Fibroblast of upper back skin (primary cell): ENCODE measurements at places on chromosomes 4 and X.

- DNase-seq, result no peak
These were observed 33.8 kb upstream of the SLIT2 start for GRCh38 chr4:20217951-20218350.

GRCh38 chr4:85595796-85596559 is 121.0 kb downstream of the ARHGAP24 start:
- no peak for DNase-seq

DNA sequence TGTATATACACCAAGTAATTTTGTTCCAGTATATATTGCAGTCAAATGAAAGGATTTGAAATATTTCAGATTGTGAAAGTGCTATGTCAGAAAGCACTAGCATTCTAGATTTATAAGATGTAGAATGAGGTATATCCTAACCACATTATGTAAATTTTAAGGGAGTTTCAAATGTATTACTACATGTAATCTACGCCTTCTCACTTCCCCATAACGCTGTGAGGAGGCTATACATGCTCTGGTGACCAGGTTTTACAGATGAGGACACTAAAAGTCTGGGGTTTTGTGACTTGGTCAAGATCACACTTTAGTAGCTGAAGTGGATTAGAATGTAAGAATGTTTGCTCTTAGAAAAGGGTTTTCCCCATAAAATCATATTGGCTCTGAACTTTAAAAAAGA is 8.1 kb downstream of the ENPEP start:
- DNase-seq, result peak; percentile 35

- DNase-seq, result peak; percentile 63
These were observed 138.4 kb upstream of the ETNPPL start for GRCh38 chr4:108901291-108901690.

- no peak for DNase-seq
These were observed 61.5 kb downstream of the ADGRA3 start for GRCh38 chr4:22454216-22454838.

DNA sequence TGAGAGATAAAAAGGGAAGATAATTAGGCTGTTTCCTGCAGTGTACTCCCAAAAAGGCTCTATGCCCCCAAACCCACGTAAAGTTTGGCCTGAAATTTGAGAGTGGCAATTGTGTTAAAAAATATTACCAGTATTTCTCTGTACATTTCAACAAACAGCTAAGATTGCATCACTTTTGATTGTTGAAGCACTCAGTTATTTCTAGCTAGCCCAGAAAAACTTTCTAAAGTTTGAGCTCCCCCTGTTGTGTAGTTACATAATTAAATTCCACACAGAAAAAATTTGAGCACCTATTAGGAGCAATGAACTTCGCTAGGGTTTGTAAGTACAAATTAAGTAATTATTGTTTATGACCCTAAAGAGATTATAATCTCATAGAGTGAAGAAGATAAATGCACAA is 109.4 kb downstream of the DLG3 start:
- peak; percentile 57 for DNase-seq

DNA sequence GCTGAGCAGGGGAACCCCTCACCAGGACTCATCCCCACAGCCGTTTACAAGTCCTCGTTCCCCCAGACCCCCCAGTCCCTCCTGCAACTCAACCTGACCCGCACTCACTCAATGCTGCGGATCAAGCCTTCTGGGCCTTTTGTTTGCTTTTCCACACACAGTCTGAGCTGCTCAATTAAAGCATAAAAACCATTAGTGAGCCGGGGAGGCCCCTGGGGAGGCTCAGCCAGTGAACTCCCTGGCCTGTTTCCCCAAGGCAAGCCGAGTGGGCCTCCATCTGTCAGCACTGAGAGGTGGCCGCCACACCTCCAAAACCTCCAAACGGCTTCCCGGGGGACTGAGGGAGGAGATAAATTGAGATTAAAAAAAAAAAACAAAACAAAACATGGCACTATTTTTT is 158.5 kb downstream of the SHOX start:
- DNase-seq, result no peak

DNA sequence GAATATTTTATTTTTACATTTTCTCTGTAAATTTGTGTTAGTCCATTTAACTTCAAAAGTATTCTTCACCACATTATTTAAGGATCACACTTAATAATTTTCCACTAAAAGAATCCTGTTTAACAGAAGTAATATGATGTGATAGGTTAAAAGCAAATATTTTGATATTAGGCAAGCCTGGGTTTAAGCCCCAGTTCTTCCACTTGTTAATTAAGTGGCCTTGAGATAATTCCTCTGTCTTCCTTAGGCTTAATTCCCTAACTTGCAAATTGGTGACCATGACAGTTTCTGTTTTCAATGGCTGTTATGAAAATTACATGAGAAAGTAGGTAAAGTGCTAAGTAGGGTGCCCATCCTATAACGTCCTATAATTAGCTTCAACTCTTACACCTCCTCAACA is 129.9 kb upstream of the ATOH1 start:
- DNase-seq, result no peak

GRCh38 chrX:131827935-131828334 is 195.2 kb upstream of the STK26 start:
- no peak for DNase-seq

- DNase-seq, result no peak
These were observed 80.6 kb downstream of the FBXW7 start for GRCh38 chr4:152455311-152455710.

GRCh38 chrX:38660395-38661102 is 99.2 kb downstream of the TSPAN7 start:
- DNase-seq, result no peak

DNA sequence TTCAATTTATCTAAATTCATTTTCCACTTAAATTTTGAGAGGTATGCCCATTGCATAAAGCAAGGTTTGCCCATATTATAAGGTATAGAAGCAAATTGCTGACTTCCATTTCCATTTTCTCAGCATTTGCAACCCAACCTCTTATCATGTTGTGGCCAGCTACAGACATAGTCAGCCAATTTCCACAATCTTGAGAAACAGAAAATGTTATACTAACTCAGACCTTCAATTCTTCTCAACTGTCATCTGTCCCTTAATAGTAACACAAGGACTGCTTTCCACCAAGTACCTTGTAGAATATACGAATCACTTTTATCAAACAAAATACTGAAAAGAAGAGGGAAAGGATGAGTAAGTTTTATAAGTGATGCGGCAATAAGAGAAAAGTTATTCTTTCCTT is 11.2 kb upstream of the GRIA3 start:
- DNase-seq, result no peak

GRCh38 chr4:12375805-12376204 is 947.1 kb upstream of the HS3ST1 start:
- no peak for DNase-seq

DNA sequence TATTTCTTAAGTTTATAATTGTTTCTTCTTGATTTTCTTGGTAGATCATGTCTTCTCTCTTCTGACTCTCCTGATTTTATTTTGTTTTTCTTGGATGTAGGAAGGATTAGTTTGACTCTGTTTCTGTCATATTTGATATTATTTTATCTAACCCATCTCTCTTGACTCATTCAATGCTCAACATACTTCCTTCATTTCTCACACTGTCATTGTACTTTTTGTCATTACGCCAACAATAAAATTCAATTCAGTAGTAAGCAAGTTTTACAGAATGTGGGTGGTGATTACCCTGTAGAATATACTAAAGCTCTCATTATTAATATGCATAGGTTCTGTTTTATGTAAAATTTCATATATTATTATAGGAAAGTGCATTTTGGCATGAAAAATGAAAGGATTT is 1303.0 kb upstream of the AGA start:
- peak; percentile 7 for DNase-seq

- peak; percentile 20 for DNase-seq
These were observed 221.7 kb downstream of the ARHGAP24 start for GRCh38 chr4:85696661-85697060.

DNA sequence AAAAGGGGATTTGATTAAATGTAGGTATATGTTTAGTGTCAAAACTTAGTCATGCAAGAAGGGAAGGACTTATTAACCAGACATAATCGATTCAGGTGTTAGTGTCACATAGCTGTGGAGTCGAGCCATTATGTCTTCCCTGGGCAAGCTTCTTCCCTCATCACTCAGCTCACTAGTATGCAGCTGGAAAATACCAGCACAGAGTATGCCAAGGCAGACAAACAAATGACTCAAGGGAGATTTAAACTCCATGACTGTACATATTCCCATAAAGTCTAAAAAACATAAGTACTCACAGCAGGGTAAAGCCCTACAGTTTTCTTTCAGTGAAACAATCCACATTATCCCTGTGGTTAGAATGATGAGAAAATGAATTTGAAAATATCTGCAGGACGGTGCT is 304.5 kb downstream of the CBLL2 start:
- DNase-seq, result peak; percentile 57

DNA sequence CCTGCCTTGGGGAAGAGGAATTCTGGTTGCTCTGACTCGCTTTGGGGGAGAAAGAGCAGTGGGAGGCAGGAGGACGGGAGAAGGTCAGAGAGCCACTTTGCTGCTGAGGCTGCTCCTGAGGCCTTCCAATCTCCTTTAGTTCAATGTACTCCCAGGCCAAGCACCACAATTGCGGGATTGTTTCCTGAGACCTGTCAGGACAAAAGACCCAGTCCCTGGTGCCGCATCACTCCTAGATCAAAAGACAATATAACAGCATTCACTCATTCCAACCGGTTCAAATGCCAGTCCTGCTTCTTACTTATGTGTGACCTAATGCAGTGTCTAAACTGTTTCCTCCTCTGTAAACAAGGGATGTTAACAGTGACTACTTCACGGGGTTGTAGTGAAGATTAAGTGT is 106.4 kb downstream of the TRIML1 start:
- no peak for DNase-seq

GRCh38 chrX:120308959-120309872 is 2.0 kb downstream of the TMEM255A start:
- peak; percentile 62 for DNase-seq

DNA sequence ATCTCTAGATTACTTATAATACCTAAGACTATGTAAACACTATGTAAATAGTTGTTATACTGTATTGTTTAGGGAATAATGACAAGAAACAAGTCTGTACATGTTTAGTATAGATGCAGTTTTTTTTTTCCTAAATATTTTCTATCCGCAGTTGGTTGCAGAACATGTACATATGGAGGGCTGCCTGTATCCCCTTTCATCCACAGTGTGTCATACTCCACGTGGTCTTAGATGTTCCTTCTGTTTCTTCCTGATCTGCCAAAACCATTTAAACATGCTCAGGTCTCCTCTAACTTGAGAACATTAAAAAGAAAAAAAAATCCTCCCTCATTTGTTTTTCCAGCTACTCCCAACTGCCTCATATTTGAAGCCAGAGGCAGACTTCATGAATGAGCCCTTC is 14.0 kb downstream of the OCIAD1 start:
- no peak for DNase-seq

- peak; percentile 18 for DNase-seq
These were observed 1630.0 kb downstream of the STIM2 start for GRCh38 chr4:28490669-28491068.

- DNase-seq, result peak; percentile 16
These were observed 712 bp downstream of the STX18 start for GRCh38 chr4:4541040-4541631.

- DNase-seq, result no peak
These were observed 367.0 kb upstream of the ATOH1 start for GRCh38 chr4:93461541-93461940.

DNA sequence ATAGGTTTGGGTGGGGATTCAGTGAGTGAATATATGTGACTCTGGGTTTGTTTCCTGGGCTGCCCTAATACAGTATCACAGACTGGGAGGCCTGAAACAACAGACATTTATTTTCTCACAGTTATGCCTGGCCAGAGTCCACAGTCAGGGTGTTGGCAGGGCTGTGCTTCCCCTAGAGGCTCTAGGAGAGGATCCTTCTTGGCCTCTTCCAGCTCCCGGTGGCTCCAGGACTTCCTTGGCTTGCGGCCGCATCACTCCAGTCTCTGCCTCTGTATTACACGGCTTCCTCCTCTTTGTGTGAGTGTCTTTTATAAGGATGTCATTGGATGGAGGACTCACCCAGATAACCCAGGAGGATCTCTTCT is 5.2 kb upstream of the JAKMIP1 start:
- DNase-seq, result no peak

GRCh38 chr4:178165251-178165950 is 723.2 kb upstream of the AGA start:
- DNase-seq, result peak; percentile 0

- DNase-seq, result no peak
These were observed 88.3 kb downstream of the NHSL2 start for GRCh38 chrX:71998836-71999509.

- no peak for DNase-seq
These were observed 84.0 kb upstream of the BMP2K start for GRCh38 chr4:78691971-78692821.

GRCh38 chr4:100208964-100209363 is 18.7 kb upstream of the DDIT4L start:
- DNase-seq, result peak; percentile 18

- no peak for DNase-seq
These were observed 38.2 kb upstream of the ADAM29 start for GRCh38 chr4:174880001-174880400.

- DNase-seq, result peak; percentile 38
These were observed 65.4 kb downstream of the APBB2 start for GRCh38 chr4:41148931-41149330.

- peak; percentile 10 for DNase-seq
These were observed 210.7 kb upstream of the TLL1 start for GRCh38 chr4:165662341-165662740.

- DNase-seq, result peak; percentile 42
These were observed 170.4 kb upstream of the MAB21L2 start for GRCh38 chr4:150411520-150411919.

- peak; percentile 81 for DNase-seq
These were observed 38.7 kb downstream of the SLC4A4 start for GRCh38 chr4:71377561-71377960.

GRCh38 chr4:15148199-15148598 is 145.9 kb downstream of the CPEB2 start:
- peak; percentile 22 for DNase-seq

GRCh38 chrX:1928805-1929204 is 313.9 kb downstream of the ASMT start:
- DNase-seq, result no peak

- peak; percentile 70 for DNase-seq
These were observed 168.6 kb downstream of the PPP3CA start for GRCh38 chr4:101178731-101179130.

- peak; percentile 10 for DNase-seq
These were observed 750 bp downstream of the TMEM129 start for GRCh38 chr4:1720163-1720983.

DNA sequence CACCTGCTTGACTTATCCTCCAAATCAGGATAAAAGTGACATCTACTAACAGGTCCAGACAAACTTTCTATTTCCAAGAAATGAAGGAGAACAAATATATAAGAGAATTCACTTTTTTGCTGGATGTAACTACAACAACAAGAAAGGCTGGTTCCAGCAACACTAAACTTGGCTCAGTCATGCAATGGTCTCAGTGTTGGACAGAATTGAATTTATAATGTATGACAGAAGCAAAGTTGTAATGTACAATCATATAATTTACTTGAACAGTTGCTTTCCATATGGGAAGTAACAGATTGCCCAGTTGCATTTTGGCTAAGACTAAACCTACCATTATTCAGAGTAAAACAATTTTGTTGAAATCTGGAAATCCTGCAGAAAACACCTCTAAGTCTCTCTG is 183.3 kb upstream of the INTU start:
- no peak for DNase-seq
